ENCODE measurements at places on chromosomes 11 and 22.

DNA sequence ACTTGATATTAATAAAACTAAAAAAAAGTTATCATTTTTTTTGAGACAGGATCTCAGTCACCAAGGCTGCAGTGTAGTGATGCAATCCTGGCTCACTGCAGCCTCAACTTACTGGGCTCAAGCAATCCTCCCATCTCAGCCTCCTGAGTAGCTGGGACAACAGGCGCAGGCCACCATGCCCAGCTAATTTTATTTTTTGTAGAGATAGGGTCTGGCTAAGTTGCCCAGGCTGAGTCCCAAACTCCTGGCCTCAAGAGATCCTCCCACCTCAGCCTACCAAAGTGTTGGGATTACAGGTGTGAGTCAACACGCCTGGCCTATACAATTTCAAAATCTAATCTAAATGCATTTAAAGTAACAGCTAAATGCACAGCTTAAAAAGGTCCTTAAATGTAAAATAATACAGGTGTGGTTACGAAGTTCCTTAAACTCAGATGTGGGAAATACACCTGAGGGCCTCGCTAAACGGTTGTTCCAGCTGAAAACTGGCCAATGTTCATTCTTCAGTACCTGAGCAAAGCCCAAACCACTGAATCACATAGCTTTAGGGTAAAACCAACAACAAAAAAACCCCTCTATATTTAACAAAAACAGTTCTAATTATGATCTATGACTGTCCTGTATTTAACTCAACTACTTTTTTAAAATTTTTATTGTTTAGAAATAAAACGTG is 11.8 kb downstream of the NAP1L4 start:
- no peak for DNase-seq

DNA sequence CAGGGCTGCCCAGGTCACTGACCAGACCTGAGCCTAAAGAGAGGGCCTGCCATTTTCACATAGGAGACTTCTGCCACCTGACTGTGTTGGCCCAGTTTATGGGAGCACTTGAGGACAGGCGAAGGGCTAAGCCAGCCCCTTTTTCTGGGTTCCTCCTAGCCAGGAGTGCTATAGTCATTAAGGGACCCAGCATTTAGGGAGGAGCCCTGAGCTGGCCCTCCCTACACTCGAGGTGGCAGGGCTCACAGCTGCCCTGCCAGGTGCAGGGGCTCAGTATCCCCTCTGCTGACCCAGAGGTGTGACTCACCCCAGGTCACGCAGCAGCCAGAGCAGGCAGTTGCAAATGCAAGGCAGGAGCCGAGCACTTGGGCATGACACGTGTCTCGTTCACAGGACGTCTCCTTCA is 86.3 kb upstream of the CRYBB3 start:
- DNase-seq, result no peak

DNA sequence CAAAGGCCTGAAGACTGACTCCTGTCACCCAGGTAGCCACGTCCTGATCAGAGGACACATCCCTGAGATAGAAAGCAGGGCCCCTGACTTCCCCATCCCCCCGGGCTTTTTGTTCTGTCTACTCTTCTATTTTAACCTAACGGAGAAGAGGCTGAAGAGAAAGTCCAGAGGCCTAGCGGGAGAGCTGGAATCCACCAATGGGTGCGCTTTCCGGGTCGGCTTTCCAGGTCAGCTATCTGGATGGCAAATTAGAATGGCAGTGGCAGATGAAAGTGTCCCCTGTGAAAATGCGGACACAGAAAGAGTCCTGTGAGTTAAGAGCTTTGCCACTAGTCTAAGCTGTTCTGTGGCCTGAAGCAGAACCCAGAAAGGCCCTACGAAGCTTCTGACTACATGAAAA is 13.1 kb upstream of the SERPING1 start:
- DNase-seq, result no peak

DNA sequence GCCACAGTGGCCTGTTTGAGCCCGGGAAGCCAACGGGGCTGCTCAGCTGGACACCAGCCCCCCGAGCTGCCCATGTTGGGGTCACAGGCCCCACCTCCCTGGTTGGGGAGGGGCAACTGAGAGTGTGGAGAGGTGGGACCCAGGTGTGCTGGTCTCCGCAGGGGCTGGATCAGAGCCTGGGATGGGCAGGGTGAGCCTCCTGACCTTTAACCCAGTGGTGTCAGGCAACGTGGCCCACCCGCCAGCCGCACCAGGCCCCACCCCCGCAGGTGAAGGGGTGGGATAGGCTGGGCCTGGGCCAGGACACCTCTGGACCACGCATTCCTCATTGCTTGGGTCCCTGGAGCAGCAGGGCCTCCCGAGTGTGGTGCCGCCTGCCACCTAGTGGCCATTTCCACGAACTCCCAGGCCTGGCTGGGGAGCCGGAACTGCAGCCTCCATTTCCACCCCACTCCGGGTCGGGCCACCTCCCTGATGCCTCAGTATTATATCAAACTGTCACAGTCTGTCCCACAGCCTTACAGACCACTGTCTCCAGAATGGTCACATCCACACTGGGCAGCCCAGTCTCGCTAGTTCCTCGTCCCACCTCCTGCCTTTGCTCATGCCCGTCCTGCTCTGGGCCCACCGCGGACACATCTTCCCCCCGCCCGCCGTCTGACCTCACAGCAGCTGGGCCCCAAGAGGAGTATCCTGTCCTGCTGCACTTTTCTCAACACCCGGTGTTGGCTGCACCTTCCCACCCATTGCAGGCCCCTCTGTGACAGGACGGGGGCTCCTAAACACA is 13.3 kb upstream of the PPP6R3 start:
- DNase-seq, result peak; percentile 55

GRCh38 chr11:27285761-27286160 is 77.3 kb downstream of the CCDC34 start:
- DNase-seq, result no peak

GRCh38 chr22:44707752-44708151 is 5.7 kb downstream of the PRR5 start:
- no peak for DNase-seq

DNA sequence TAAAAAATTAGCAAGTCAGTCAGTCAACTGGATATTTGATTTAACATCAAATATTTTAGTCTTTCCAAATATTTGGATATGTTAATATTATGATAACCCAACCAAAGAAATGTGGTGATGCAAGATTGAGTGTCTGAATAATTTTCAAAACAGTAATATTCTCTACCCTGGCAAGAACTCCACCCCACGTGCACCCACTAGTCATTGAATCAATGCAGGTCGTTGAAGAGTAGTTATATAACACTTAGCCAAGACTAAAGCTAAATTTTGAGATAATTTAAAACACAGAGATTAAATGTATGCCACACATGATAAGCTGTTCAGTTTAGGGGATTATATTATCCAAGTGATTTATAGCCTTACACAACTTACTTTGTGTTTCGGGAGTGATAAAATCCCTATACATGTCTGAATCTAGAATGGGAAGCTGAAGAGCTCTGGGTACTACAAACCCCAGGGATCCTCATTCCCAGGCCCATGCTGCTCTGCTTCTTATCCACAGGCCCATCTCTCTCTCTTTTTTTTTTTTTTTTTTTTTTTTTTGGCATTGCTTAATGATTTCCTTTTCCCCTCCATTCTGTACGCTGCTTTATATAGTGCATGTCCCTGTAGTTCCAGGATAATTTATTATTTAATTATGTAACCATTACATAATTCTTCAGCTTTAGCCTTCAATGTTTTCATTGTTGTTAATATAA is 392.9 kb downstream of the NTM start:
- no peak for DNase-seq

DNA sequence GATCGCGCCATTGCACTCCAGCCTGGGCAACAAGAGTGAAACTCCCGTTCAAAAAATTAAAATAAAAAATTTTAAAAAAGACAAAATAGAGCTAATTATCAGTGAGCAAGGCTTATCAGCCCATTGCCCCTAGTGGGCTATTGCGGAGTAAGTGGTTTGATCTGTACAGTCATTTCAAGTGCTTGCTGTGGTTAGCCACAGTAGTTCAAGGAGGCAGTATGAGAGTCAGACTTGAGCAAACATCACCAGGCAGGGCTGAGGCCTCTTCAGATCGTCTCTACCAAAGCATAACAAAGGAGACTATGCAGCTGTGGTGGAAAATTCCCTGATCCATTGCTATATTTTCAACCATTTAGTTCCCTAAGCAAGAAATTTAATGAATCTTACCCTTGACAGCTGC is 4.3 kb upstream of the SBF2 start:
- no peak for DNase-seq

DNA sequence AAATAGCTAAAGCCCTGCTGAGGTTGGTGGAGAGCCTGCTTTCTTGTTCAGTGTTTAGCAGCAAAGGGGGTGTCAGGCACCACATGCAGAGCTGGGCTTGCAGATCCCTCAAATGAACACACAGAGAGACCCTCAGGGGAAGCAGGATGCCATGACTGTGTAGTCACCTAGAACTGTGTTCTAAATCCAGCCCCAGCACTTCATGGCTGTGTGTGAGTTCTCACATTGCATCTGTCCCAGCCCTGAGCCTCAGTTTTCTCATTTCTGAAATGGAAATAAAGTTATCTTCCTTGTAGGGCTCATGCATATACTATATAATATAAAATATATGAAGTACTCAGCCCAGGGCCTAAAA is 47.1 kb downstream of the CWC15 start:
- no peak for DNase-seq

DNA sequence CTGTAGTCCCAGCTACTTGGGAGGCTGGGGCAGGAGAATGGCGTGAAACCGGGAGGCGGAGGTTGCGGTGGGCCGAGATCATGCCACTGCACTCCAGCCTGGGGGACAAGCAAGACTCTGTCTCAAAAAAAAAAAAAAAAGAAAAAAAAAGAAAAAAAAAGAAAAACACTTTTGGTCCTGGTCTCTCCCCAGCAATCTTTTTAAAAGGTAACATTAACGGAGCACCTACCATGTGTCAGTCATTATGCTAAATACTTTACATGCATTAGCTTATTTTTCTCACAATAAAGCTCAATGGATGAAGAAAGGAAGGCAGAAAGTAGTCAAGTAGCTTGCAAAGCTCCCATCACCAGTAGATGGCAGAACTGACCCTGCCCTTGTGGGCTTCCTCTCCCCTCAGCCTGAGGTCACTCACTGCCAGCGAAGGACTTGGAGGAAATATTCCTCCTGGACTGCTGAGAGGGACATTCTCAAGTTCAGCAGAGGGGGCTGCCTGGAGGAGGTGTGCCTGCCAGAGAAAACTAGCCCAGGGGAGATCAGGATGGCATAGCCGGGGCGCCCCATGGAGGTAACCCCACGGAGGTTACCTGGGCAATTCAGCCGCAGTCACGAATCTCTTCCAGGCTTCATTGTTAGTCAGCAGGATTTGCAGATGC is 15.5 kb downstream of the APOL3 start:
- DNase-seq, result peak; percentile 23

- no peak for DNase-seq
Observed at GRCh38 chr11:103528046-103528445, 418.8 kb downstream of the DYNC2H1 start.

- peak; percentile 90 for DNase-seq
Observed at GRCh38 chr11:102287964-102288724, 29.1 kb upstream of the BIRC3 start.

DNA sequence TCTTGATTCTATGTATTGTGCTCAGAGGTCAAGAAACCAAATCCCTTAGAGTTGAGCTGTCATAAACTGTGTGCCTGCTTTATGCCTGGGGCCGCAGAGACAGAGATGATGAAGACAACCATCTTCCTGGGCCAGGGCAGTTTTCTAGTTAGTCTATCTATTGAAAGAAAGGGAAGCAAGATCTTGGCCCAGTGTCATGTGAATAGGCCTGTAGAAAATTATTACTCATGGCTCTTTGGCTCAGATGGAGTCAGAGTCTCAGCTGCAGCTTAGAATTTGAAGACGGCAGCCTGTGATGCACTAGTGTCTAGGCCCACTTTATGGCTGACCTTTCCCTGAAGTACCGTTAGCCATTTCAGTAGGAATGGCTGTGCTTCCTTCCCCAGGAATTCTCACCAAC is 112.0 kb downstream of the DBX1 start:
- no peak for DNase-seq

GRCh38 chr22:47602732-47603131 is 840.3 kb downstream of the TBC1D22A start:
- DNase-seq, result no peak

DNA sequence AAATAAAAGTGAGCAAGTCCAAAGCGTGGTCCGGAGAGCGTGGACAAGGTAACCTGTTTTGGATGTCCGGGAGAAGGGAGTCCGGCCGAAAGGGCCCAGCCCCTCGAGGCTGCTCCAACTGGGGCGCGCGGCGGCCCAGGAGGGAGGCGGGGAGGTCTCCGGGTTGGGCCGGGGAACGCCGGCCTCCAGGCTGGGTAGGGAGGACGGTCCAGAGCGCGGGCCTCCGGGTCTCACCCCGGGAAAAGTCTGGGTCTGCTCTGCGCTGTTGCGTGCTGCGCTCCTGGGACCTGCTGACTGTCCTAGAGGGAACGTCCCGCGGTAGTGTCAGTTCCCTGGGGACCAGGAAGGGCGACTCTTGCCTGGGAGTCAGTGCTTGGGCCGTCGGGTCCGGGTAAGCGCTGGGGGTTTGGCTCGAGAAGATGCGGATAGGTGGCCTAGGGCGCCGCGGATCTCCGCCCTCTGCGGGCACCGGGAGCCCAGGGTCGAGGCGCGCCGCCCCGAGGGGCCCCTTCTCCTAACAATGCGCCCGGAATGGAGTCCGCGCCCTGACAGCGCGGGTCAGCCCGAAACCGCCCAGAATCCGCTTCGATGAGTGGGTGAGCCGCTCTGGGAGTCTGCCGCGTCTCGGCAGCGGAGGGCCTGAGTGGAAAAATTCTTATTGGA is 988 bp upstream of the FLI1 start:
- peak; percentile 63 for DNase-seq

DNA sequence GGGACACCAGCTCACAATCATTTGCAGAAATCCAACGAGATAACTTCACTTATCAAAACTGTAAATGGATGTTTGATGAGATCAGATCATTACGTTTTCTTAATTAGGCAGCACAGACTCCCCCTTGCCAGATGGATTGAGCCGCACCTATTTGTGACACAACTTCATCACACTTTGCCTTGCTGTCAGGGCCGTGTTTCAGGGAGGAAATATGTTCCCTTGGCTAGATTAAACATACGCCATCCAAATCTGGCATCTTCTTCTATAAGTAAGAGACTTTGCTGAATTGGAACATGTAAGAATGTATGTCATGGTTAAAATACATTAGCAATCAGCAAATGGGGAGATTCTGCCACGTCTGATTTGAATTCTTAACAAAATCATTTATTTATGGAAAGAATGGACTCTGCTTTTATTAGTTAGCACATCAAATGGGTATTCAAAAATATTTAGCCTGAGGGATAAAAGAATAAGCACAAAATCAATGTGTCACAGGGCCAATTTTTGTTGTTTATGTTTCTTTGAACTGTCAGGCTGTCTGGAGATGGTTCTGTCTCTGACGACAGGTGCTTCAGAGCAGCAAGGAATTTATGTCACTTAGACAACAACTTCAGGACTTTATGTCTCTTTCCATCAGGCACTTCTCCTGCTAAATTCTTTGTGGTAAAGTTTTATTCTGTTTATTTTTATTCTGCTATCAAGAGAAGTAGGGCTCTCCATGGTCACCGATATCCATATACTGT is 326.1 kb upstream of the NCAM1 start:
- peak; percentile 27 for DNase-seq

GRCh38 chr11:34454308-34455032 is 15.7 kb downstream of the CAT start:
- DNase-seq, result no peak

GRCh38 chr11:70782401-70782913 is 384.1 kb downstream of the CTTN start:
- DNase-seq, result peak; percentile 89

Measured in NCI-H1417 (cell line).